ENCODE measurements at places on chromosomes 4 and X.
A peak's percentile ranks its signal among the peaks of the same experiment; 100 is the strongest.

- DNase-seq, result no peak
These were observed 32.3 kb downstream of the DOK7 start for GRCh38 chr4:3495204-3495975.

- no peak for DNase-seq
These were observed 56.7 kb downstream of the HTRA3 start for GRCh38 chr4:8326206-8326605.

- DNase-seq, result no peak
These were observed 1.5 kb upstream of the PRAF2 start for GRCh38 chrX:49075347-49075746.

GRCh38 chrX:23525531-23525930, 141.8 kb upstream of the PRDX4 start:
- DNase-seq, result no peak

DNA sequence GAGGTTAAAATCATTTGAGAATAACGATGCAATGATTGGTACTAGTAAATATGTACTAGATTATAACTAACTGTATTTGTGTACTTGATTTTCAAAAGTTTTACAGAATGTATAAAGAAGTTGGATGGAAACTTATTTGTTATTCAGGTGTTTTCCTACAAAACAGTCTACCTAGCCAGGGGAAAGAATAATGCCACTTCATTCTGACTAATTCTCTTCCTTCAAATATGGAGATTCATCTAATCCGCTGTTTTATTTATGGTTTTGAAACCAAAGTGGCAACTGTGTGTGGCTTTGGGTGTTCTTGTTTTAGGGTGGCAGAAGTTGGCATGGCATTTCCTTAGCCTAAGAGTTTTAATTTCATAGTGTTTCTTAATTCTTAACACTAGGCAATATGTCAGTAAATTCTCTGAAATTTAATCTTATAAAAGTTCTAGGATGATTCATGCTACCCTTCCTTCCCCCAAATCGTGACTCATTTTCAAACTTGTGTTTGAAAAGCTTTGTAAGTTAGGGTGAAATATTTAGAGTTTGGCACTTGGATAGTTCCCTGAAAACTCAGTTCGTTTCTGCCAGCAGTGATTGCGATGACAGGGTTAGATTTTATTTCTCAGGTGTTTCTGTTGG, 62.6 kb downstream of the DCLK2 start:
- no peak for DNase-seq

- DNase-seq, result no peak
These were observed 1174.4 kb upstream of the PCDH10 start for GRCh38 chr4:131974730-131975129.

GRCh38 chrX:116317409-116317808, 119.0 kb upstream of the SLC6A14 start:
- no peak for DNase-seq

DNA sequence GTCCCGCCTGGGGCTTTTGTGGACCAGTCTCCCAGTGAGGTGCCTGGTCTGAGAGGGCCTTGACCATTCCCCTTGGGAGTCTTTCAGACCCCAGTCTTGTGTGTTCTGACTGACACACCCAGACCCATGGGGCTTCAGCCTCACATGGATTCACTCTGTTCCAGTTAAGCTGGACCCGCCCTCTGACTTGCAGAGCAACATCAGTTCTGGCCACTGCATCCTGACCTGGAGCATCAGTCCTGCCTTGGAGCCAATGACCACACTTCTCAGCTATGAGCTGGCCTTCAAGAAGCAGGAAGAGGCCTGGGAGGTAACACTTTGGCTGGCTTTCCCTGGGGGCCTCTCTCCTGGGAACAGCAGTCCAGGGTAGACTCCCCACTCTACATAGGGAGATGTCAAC, 6.8 kb downstream of the IL9R start:
- DNase-seq, result no peak

- no peak for DNase-seq
These were observed 20.1 kb downstream of the TMEM255A start for GRCh38 chrX:120291211-120291610.

DNA sequence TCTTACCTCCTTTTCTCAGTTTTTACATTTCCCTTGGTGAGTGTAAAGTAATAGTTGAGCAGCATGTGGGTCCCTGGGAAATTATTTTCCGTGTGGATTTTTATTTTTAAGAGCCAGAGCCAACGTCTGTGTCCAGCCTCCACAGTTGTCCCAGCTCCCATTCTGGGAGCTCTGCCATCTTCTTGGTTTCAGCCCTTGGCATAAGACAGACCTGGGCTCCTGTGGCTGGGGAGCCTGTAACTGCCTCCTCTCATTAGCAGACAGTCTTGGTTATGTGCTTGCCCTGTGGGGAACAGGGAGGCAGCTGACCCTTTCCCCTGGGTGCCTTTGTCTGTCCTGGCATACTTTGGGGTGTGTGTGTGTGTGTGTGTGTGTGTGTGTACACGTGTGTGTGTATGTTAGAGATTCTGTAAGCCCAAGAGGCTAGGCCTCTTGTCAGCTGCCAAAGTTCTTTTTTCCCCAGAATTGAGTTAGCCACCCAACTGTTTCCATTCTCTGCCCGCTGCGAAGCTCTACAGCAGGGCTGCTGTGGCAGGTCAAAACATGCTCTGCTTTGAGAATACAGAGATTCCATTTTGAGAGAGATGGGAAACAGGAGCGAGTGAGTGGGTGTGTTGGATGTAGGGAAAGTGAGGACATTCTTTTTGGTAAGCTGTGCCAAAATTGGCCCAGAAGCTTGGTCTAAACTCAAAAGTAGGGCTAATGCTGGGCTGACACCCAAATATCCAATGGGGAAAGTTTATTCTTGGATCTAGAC, 140.7 kb downstream of the TMEM164 start:
- no peak for DNase-seq

GRCh38 chr4:158940271-158940670, 162.6 kb upstream of the RAPGEF2 start:
- no peak for DNase-seq

DNA sequence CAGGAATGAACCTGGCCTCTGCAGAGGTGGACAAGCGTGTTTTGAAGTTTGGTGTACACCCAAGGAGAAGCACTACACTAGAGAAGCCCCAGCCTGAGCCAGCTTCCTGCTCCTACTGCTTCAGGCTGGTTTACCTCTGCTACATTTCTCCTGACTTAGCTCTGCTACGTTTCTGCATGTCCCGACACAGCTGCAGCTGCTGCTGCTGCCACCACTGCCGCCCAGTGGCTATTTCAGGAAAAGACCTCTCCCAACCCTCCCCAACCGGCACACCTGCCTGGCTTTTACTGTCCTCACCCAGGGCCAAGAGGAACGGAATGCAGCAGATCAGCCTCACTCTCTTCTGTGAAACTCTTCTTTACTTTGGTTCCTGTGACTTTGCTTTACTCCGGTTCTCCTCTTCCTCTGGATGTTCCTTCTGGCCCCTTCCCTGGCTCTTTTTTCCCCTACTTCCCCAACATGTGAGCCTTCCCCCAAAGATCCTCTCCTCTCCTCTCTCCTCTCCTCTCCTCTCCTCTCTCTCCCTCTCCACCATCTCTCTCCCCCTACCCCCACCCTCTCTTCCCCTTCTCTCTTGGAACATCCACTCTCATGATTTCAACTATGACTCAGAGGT, 3.1 kb upstream of the P2RY4 start:
- DNase-seq, result peak; percentile 8

GRCh38 chr4:37976991-37977470, 16.8 kb downstream of the PTTG2 start:
- DNase-seq, result peak; percentile 85

- DNase-seq, result no peak
These were observed 50.2 kb downstream of the LEF1 start for GRCh38 chr4:108118505-108118904.

DNA sequence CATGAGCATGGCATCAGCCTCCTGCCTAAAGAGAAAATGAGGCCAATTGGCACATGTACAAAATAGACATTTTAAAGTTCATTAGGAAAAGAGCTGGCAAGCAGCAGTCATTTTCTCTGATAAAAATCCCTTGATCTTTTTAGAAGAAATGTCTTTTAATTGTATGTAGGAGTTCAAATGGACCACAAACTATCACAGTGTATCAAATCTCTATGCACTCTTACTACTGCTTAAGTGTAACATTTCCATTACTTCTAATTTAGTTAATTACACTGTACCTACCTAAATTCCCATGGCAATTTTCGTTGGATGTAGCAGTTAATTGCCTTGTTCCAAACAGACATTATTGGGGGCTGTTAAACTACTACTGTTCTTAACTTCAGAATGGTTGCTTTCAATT, 233.7 kb upstream of the TECRL start:
- DNase-seq, result no peak

- no peak for DNase-seq
These were observed 89.3 kb downstream of the KLHL8 start for GRCh38 chr4:87130985-87131703.

GRCh38 chrX:13687203-13687602, 1.7 kb upstream of the RAB9A start:
- no peak for DNase-seq

DNA sequence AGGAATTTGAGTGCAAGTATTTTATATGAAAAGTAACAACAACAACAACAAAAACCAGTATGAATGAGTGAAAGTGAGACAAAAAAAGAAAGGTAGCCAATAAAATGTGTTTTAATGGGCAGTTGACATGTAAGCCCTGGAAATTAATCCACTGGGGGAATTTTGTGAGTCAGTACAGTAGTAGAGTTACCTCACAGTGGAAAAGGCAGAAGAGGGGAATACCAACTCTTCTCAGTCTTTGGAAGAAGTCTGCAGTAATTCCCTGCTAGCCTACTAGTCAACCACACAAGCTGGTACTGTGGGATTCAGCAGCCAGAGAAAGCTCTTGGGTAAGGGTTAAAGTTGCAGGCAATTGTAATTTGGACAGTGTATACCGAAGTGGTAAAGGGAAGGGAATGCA, 76.3 kb upstream of the IL15 start:
- no peak for DNase-seq

GRCh38 chr4:180028682-180029081, 2214.5 kb upstream of the TENM3 start:
- DNase-seq, result peak; percentile 34

DNA sequence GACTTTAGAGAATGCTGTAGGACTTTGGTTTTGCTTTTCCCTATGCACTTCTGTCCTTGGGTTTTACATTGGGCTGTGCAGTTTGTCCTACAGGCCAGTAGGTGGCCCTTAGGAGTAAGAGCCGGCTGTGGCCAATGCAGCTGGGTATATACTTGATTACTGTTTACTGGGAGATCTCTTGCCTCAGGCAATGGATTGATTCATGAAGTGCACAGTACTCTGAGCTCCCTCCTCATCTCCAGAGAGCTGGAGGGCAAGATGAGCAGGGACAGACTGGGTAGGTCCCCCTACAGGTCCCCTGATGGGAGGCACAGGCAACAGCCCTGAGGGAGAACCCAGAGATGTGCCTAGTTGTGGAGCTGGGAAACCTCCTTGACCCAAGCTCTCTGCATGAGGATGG, 103.8 kb upstream of the QRFPR start:
- peak; percentile 31 for DNase-seq

GRCh38 chr4:85681221-85681657, 206.3 kb downstream of the ARHGAP24 start:
- DNase-seq, result peak; percentile 30

- no peak for DNase-seq
These were observed 49.2 kb downstream of the STPG2 start for GRCh38 chr4:98094118-98094517.

GRCh38 chr4:121791481-121791880, 9.6 kb upstream of the EXOSC9 start:
- no peak for DNase-seq

GRCh38 chr4:1599026-1599481, 85.1 kb downstream of the FAM53A start:
- no peak for DNase-seq

GRCh38 chr4:107592519-107592918, 127.5 kb downstream of the PAPSS1 start:
- no peak for DNase-seq

DNA sequence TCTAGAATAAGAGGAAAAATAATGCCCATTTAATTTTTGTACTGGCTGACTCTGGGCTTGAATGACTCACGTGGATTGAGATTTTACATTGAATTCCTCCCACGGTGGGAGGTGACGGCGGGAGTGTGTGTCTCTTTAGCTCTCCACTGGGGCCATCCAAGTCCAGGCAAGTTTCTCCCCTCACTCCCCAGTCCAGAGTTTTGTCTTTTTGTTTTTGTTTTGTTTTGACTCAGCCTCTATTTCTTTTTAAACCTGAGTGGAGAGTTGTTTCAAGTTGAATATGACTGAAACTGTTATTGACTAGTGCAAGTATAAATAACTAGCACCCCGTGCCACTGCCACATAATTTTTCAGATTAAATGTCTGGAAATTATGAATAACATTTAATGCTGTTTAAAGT, 13.6 kb downstream of the CHST7 start:
- DNase-seq, result no peak

DNA sequence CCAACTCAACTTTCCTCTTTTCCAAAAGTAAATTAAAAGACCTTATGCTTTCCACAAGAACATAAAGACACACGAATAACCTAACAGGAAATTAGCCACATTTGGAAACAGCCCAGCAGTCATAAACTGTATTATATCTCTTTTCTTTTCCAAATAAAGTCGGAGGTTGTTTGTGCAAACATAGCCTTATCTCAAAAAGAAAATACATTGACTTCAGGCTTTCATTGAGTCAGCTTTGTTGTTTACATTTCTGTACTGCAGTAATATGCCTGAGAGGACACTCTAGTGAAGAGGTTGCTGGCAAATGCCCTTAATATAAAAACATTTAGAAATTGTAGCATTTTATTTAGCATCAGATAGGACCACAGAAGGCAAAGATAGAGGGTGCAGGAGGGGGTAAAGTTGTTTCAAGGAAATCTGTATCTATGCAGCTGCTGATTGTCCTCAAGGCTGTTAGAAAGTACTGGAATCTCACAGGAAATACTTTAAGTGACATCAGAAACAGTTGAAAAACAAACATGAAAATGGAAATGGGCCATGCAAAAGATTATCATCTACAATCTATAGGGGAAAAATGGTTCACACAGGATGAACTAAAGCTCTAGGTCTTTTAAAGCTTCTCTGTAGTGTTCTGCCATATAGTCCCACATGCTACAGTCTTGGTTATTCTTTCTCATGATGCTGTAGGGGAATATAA, 14.5 kb downstream of the LNX1 start:
- no peak for DNase-seq

All from CD4-positive, alpha-beta T cell treated with Interferon alpha-2 for 1 hour (primary cell).